ENCODE measurements at places on chromosomes 7 and 10. TPM values are rescaled to one million over a fixed set of nuclear protein-coding genes. Genes with fewer than 3 reads are reported as not detected.

Gene SMURF1
- 36.9 TPM for total RNA-seq

Gene RAMP3
- not detected for total RNA-seq

Gene PAX4
- not detected for total RNA-seq

Gene TRPV5
- not detected for total RNA-seq

Gene NACAD
- total RNA-seq: 21.6 TPM

Gene NOM1
- 19.2 TPM for total RNA-seq

Gene POR
- total RNA-seq: 74.1 TPM

Gene SKIDA1
- 7.8 TPM for total RNA-seq

Gene CRYGN
- total RNA-seq: not detected

Gene IQUB
- total RNA-seq: 0.59 TPM

Gene HPS6
- 24.4 TPM for total RNA-seq

Gene STAG3
- 0.36 TPM for total RNA-seq

Gene GIMAP2
- total RNA-seq: not detected

Gene SFRP4
- 0.19 TPM for total RNA-seq

Gene OPN1SW
- not detected for total RNA-seq

Gene PTPRZ1
- 1.6 TPM for total RNA-seq

Gene ELN
- 0.75 TPM for total RNA-seq

Gene PKD2L1
- total RNA-seq: not detected

Gene RARRES2
- 19.4 TPM for total RNA-seq

Gene DENND2A
- 42.1 TPM for total RNA-seq

Gene SVOPL
- 0.34 TPM for total RNA-seq

Gene GBX1
- total RNA-seq: not detected

Gene CCDC172
- total RNA-seq: not detected

Gene DIP2C
- total RNA-seq: 30.1 TPM

Gene PIK3AP1
- 9.3 TPM for total RNA-seq

Gene HILPDA
- total RNA-seq: 12.4 TPM

Gene ELFN1
- 18.0 TPM for total RNA-seq

Gene EFCAB10
- total RNA-seq: 0.38 TPM

Gene CALN1
- not detected for total RNA-seq

Gene EIF4EBP2
- 74.0 TPM for total RNA-seq

Gene CARD11
- 6.6 TPM for total RNA-seq

Gene VIPR2
- total RNA-seq: 0.43 TPM

Gene NME8
- not detected for total RNA-seq

Gene GPR158
- 0.12 TPM for total RNA-seq

Gene CPA1
- not detected for total RNA-seq

Gene LIPK
- total RNA-seq: not detected

Gene ZNF467
- 16.5 TPM for total RNA-seq

Gene GSAP
- total RNA-seq: 4.1 TPM

Gene HOXA6
- not detected for total RNA-seq

Gene DEPP1
- 8.0 TPM for total RNA-seq
